ENCODE measurements at places on chromosomes 1 and 21.
A peak's percentile ranks its signal among the peaks of the same experiment; 100 is the strongest.

GRCh38 chr1:35032384-35032739 lies 617 bp upstream of the ZMYM6 start:
- DNase-seq, result no peak

DNA sequence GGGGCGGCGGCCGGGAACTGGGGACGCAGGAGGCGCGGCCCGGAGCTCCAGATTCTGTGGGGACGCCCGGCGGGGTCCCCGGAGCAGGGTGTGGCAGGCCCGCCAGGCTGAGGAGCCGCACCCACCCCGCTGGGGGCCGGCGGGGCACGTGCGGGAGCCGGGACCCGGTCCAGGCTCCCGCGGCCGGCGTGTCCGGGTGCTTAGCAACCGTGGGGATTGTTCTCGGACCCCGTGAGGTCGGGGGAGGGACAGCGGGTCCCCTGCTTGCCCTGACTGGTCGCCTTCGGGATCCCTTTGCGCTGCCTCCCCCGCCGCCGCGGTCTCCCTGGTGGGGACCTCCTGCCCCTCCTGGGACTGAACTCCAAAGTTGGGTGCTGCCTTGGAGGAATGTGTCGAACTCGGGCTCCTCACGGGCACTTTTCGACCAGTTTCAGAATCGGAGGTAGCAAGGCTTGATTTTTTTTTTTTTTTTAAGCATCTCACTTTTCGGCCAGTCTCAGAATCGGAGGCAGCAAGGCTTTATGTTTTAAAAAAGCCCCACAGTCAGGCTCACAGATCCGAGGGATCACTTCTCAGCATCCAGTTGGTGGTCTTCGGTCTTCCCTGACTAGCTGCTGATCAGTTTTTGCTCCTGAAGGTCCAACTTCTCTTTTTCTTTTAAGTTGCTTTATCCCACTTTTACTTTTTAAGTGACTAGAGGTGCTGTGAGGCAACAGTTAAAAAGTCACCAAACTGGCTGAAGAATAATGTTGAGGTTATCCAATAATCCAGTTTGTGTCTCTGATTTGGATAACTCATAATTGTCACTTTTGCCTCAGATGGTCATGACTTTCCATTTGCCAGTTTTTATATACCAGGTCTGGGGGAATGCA lies 648 bp downstream of the FAM76A start:
- peak; percentile 81 for DNase-seq

DNA sequence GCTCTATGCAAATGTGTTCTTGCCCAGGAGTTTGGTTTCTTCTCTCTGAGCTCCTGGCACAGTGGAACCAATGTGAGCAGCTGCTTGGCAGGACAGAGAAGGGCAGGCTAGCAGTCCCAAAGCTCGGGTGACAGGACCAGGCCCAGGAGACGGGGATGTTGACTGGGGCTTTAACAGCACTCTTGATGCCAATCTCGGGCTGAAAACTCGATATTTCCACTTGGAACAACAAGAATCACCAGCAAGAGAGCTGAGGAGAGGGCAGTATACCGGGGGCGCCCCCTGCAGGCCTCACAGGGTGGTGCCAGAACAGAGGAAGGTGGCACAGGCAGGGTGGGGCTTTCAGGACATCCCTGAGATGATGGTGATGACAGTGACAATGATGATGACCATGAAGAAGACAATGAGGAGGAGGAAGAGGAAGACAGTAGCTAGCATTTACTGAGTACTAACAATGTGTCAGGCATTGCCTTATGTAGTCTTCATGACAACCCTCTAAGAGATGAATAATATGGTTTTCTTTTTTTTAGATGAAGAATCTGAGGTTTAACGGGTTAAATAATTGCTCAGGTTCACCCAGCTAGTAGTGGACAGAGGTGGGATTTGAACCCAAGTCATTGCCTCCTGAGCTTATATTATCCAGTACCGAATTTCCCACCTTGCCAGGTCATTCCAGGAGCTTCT lies 2.7 kb upstream of the KCNJ9 start:
- DNase-seq, result peak; percentile 79

DNA sequence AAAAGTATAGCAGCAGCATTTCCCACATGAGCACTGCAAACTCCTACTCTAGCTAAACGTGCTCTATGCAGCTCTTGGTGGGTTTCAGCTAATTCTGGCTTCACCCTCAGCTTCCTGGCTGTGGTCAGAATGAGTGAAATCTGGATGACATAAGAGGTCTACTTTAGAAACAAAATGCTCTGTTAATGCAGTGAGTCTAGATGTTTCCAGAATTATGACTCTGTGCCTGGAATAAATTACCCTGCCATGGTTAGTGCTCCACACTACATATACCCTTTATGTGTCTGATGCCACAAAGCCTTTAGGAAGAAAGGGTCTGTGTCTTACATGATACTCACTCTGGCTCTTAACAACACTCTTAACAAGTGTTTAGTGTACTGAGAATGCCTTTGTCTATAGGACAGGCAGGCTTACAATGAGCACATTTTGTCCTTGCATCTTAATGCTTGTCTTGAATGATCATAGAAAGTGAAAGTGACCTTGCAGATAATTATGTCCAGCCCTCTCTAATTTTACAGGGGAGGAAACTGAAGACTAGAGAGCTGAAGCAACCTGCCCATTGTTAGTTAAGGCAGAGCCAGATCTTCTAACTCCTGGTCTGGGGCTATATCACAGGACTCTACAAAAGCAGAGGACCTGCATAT lies 9.2 kb downstream of the S100A10 start:
- no peak for DNase-seq

GRCh38 chr1:228794810-228795209 lies 59.5 kb downstream of the RHOU start:
- DNase-seq, result no peak

DNA sequence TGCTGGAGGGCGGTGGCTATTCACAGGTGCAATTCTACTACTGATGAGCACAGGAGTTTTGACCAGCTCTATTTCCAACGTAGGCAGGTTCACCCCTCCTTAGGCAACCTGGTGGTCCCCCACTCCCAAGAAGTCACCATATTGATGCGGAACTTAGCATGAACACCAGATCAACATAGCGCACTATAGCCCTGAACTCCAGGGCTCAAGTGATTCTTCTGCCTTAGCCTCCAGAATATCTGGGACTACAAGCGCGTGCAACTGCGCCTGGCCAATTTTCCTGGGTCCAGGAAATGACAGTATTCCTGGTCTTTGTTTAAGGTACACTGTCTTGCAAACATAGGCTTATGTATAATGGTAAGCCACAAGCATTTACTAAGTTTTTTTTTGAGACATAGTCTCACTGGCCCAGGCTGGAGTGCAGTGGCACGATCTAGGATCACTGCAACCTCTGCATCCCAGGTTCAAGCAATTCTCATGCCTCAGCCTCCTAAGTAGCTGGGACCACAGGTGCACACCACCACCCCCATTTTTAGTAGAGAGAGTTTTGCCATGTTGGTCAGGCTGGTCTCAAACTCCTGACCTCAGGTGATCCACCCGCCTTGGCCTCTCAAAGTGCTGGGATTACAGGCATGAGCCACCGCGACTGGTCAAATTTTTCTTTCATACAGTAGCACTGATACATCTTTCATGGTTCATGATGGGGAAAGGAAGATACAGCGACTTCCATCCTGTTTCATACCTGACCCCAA lies 12.6 kb downstream of the MCL1 start:
- DNase-seq, result no peak

GRCh38 chr1:207433435-207433834 lies 20.7 kb upstream of the CR2 start:
- no peak for DNase-seq

DNA sequence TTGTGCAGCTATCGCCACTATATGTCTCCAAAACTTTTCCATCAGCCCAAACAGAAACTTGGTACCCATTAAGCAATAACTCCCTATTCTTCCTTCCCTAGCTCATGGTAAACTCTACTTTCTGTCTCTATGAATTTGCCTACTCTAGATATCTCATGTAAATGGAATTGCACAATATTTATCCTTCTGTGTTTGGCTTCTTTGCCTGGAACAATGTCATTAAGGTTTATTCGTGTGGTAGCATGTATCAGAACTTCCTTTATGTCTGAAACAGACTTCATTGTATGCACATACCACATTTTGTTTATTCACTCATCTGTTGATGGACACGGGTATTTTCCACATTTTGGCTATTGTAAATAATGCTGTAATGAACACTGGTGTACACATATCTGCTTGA lies 40.7 kb upstream of the CD34 start:
- DNase-seq, result no peak

GRCh38 chr1:59805554-59805953 lies 9.2 kb upstream of the HOOK1 start:
- no peak for DNase-seq

- DNase-seq, result no peak
Observed at GRCh38 chr1:53691326-53691725, 47.6 kb downstream of the GLIS1 start.

GRCh38 chr1:71621785-71622184 lies 541.0 kb upstream of the ZRANB2 start:
- no peak for DNase-seq

GRCh38 chr1:183995322-183996039 lies 42.0 kb downstream of the COLGALT2 start:
- DNase-seq, result no peak

- no peak for DNase-seq
Observed at GRCh38 chr1:203139976-203140475, 12.5 kb downstream of the ADORA1 start.

GRCh38 chr1:248111157-248111556 lies 16.2 kb downstream of the OR2L13 start:
- no peak for DNase-seq

- no peak for DNase-seq
Observed at GRCh38 chr21:31869750-31870149, 3.1 kb upstream of the HUNK start.

DNA sequence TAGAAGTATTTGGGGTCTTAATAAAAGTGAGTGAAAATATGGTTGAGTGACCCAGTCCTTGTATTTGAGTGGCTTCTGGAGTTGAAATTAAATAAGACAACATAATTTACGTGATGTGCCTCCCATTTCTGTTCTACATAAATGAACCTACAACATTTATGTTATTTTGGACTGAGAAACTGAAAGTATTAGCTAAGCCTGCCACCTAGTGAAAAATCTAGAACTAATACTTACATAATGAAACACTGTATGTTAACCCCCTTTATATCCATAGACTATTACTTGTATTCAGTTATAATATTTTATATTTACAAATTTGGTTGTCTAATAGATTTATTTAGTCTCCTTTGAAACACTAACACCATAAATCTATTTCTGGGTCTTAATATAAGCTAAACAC lies 298.9 kb downstream of the KCNT2 start:
- DNase-seq, result no peak

DNA sequence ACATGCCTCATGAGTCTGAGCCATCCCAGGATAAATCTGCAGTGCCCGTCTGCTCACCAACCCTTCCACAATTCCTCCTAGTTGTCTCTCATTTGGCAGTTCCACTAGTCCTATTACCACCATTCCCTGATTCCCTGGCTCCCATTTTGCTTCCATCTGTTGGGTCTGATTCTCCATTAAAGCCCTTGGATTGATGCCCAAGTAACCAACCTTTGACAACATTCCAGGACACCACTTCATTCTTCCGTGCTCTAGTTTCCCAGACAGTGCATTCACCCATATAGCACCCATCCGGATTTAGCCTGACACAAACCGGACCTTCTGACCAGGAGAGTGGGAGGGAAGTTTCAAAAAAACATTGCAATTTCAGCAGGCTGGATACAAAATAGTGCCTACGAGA lies 189.4 kb upstream of the PALMD start:
- peak; percentile 38 for DNase-seq

GRCh38 chr1:56430141-56430839 lies 149.1 kb downstream of the PLPP3 start:
- no peak for DNase-seq

DNA sequence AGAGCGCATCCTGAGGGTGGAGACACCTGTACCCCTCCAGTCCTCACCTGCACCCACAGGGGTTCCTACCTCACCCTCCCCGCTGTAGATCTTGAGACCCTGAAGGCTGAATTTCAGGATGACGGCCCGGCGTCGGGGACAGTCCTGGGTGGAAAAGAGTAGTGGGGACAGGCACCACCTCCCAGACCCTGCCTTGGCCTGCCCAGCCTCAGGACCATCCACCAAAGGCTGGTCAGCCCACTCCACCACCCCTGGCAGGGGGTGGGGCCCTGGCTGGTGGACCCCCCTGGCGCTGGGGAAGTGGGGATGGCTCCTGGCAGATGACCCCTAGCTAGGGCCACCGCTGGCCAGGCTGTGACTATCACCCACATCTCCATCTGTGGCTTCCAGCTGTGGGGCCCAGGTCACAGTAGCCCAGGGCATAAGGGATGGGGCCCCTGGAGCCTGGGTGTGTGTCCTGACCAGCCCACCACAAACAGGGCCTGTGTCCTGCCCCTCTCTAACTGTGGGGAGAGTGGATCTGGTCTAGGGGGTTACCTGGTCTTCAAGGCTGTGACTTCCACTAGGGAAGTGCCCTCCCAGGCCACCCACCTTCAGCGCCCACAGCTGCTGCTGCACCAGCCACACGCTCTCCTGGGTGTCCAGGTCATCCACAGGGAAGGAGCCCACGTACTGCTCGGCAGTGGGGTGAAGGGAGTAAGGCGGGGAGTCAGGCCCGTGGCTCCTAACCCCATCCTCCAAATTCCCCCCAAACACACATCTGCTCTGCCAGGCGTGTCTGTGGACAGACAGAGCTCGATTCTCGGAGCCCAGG lies 5.4 kb downstream of the SH2D5 start:
- no peak for DNase-seq

DNA sequence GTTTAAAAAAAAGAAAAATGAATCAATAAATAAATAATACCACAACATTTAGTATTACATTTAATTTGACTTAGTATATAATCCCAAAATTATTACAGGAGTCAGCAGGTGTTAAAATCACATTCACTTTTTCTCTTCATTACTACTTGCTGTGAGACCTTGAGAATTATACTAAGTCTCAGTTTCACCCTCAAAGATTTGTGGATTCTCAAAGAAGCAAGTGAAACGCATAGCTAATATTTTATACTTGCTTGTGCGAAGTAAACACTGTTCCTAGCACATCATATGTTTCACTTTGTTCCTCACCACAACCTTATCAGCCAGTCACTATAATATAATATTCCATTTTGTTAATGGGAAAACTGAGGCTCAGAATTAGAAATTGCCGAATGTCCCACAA lies 4.0 kb downstream of the CLCA1 start:
- no peak for DNase-seq

- no peak for DNase-seq
Observed at GRCh38 chr1:207306603-207307002, 14.9 kb upstream of the CD55 start.

Data from D341Med (cell line).